ENCODE measurements at places on chromosomes 1 and 21.

GRCh38 chr1:199129247-199129646 is 490.4 kb downstream of the PTPRC start:
- DNase-seq, result peak; percentile 14

GRCh38 chr1:179090522-179090921 is 8.7 kb downstream of the TOR3A start:
- DNase-seq, result no peak

DNA sequence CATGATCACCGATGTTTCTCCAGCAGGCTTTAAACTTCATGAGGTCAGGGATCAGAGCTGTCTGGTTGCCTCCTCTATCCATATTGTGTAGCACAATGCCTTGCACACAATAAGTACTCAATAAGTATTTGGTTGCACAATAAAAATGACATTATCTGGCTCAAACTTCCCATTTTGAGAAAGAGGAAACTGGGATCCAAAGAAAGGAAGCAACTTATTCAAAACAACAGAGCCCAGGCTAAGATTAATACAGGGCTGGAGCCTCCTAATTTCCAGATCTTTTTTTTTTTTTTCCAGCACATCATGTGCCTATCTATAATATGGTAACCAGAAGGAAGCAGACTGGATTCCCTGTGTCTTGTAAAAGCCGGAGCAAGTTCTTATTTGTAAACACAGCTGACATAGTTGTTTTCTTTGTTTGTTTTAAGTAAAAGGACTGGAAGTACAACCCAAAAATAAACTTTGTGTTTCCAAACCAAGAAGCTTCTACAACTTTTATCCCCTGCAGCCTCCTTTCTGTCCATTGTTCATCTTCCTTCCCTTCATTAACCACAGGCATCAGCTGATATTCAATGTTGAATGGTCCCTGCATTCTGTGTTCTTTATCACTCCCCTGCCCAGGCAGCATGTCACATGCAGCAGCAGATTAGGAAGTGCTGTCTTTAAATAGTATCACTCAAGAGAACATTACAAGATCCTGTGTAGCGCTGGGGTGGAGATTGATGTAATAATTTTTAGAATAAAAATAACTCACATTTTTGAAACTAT is 71.2 kb upstream of the HOOK1 start:
- DNase-seq, result no peak

- DNase-seq, result no peak
Measured at GRCh38 chr1:17183388-17184160, 21.4 kb upstream of the PADI1 start.

DNA sequence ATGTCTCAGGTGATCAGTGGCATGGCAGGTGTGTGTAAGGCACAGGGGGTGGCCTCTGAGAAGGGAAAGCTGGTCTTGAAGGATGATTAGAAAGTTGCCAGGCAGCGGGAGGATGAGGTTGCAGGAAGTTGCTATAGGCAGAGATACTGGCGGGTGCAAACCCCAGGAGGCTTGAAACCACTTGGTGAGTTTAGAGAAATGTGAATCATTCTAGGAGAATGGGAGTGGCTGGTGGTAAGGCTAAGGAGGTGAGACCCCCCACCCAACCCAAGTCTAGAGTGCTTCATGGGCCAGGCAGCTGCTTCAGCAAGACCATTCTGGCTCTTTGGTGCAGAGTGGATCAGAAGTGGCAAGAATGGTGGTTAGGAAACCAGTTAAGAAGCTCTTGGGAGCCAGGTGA is 9.0 kb downstream of the SH2D2A start:
- no peak for DNase-seq

- no peak for DNase-seq
Measured at GRCh38 chr1:26747048-26747447, 40.7 kb upstream of the PIGV start.

DNA sequence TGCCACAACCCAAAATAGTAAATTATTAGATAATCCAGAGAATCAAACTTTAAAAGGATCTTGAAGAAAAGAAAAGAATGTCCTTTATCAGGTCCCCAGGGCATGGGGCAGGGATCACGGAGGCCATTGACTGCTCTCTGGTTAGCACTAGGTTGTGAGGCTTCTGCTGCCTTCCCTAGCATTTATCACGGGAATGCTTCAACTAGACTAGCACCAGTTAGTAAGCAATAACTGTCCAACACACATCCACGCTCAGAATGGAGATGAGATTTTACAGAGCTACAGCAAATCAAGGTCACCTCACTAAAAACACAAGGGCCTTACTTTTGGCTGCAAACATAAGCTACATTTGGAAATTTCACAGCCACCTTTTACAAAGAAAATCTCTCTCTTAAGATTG is 304.0 kb downstream of the NFIA start:
- DNase-seq, result no peak

DNA sequence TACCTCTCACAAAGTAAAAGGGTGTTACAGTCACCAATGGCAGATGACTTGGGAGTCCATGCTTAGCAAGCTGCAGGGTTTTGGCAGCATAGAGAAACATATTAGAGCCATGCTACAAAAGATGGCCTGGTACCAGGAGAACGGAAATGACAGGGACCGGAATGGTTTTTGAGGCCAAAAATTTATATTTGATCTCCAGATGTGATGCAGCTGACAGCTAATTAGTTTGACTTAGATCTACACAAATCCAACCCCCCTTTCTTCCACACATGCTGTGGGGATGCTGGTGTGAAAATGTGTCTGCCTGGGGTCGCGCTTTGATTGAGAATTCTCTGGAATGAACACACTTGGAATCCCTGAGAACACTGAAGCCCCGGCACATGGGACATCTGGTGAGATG is 26.5 kb downstream of the SYF2 start:
- DNase-seq, result no peak

DNA sequence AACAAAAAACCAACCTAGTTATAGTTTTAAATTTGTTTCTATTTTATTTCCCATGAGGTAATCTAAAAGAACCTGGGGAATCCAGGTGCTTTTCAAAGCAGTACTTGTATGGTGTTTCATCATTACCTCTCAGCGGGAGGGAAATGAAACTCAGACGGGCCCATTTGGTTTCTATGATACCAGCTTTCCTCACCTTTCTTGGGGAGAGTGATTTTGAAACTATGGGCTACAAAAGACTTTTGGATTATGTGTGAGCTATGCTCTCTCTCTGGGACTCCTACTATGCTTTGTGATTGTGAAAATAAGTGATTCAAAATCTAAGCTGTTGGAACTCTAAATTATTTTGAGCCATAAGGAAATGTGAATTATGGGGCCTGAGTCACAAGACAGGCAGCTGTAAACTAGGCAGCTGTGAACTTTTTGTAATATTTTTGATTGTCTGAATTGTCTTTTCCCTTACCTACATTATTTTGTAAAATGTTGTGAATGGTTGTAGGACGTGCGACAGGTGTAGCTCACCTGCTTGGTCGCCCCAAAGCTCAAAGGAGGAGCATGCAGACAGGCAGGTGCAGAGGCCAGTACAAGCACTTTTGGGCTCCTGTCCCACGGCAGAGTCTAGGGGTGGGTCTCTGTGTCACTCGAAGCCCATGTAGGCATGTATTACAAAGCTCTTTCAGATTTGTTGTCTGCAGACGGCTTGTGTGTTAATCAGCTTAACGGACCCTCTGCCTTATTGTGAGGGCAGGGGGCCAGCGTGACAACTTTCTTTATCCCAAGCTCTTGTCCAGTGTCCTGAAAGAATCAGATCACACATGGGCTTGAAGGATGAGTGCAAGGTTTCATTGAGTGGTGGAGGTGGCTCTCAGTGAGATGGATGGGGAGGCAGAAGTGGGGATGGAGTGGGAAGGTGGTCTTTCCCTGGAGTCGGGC is 64.8 kb upstream of the BACH1 start:
- no peak for DNase-seq

GRCh38 chr1:202106340-202107254 is 16.1 kb upstream of the GPR37L1 start:
- DNase-seq, result no peak

DNA sequence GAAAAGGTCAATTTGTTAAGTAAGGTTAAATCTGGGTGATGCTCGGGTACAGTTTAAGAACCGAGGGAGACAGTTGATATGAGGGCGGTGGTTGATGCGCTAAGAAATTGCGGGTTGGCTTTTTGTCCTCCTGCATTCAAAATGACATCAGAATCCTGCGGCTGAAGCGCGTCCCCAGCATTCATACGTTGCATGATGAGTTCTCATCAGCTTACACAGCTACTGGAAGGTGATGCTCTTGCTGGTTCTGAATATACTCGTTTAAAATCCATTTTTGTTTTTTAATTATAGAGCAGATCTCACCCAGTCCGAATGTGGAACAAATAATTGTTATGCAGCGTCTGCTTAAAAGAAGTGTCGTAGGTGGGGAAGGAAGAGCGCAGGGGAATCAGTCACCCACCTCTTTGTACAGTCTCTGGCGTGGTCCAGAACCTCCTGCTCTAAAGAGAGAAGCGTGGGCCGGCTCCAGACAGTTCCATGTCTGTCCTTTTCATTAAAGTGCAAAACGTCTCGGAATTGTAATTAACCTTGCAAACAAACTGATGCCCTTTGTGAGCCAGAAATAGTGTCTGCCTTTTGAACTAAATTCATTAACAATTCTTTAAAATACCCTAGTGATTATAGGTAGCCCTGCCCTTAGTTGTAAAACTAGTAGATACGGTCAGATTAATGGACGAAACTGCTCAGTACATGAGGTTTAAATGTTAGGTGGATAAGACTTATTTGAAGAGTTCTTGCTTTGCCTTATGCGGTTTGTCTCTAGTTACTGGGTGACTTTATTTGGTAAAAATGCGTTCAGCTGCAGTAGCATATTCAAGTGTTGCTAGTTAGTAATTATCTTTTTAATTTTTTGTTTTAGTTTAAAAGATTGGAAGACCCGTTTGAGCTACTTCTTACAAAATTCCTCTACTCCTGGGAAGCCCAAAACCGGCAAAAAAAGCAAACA is 741 bp downstream of the RGS2 start:
- peak; percentile 73 for DNase-seq

Measured in fibroblast of mammary gland (primary cell).